ENCODE measurements at places on chromosomes 4 and X.

DNA sequence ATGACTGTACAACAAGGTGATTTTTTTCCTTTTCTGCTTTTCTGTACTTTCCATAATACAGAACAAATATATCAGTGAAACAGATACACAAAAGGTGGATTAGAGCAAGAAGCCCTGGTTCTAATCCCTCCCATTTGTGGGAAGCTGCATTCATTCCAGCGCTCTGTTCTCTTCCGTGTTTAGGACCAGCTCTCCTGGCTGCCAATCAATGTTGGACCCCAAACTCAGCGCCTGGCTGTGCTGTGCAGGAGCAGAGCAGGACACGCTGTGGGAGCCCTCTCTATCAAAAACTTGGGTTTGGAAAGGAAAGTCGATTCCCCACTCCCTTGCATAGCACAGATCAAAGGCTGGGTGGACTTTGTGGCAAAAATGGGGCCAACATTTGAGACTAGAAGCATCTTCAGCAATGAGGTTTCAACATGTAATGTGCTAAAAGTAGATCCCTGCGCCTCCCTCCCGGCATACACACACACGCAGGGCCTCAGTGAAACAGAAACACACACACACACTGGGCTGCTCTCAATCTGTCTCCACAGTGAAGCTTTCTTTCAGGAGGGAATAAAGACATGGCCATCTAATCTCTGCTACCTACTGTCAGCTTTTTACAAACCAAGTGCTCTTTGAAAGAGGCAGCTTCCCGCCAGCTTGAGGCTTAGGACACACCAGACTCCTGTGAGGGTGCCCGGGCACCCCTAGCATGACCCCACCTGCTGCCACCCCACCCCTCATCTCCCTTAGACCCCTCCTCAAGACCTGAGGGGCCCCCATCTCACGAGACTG is 12.2 kb downstream of the WDR1 start:
- DNase-seq: no peak

- no peak for DNase-seq
Measured at GRCh38 chr4:158817562-158818296, 48.9 kb downstream of the FNIP2 start.

DNA sequence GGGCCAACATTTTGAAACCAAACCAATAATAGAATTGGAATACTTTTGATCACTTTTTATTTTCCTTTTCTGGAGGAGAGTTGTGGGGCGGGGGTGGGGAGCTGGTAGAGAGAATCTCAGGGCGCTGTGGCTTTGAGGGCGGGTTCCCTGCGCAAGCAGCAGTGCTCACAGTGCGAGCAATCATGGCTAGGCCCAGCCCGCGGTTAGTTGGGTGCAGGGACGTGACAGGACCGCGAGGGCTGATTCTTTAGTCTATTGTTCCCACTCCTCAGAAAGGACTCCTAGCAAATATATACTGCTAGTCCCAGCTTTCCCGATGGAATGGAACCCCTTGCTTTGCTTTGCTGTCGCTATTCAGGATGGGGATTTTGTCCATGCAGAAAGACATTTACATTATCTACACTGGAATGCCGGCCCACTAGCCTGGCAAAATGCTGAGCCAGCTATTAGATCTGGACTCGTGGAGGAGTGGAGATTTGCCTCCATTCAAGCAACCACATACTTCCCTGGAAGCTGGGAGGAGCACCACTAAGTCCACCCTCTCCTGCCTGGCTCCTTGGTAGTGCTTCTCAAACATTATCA is 23.9 kb upstream of the APLN start:
- peak; percentile 13 for DNase-seq

GRCh38 chr4:8439914-8440491 is 520 bp downstream of the ACOX3 start:
- no peak for DNase-seq

DNA sequence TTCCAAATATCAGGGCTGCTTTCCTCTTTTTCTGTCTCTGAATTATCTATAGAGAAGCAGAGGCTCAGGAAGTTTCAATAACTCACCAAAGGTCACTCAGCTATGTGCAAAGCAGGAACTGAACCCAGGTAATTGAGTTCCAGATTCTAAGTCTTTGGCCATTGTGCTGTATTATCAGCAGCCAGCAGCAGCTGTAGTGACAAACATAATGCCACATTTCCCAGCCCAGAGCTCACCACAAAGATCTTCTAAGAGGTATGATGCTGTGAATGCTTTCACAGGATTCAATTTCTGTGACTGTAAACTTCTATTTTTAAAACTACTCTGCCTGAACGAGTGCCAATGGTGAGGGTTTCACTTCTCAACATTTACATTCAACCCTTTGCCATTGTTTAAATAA is 56.4 kb downstream of the SPOCK3 start:
- DNase-seq: no peak

- peak; percentile 0 for DNase-seq
Measured at GRCh38 chrX:14173873-14174272, 144.2 kb upstream of the GEMIN8 start.

GRCh38 chr4:76293772-76294171 is 12.8 kb upstream of the STBD1 start:
- no peak for DNase-seq

DNA sequence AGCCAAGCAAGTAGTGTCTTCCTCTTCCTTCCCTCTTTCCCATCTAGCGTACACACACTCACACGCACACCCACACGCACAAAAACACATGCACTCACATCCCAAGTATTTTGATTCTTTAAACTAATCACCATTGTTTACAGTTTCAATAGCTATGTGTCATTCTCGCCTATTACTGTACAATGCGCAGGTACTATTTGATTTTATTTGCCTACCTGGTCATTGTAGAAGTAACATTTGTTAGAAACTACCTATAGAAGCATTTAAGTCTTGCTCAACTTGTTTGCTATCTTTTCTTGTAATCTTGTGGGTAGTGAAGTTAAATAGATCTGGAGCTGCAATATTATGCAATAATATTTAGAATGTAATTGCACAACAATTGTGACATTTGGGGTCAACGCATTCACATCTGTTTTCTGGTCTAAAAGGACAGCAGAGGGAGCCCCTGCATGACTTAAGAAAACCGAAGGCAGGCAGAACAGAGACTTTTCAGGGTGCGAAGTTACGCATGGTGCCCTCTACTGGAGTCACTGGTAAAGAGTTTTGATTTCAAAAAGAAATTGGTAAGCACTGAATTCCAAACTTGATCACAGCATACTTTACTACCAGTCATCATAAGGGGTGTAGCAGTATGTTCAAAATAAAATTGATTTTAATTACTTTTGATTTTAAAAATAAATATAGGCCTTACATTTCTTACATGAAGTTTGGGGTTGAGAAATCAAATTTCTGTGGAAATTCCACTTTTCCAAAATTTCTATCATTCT is 503.3 kb upstream of the FAM241A start:
- DNase-seq: peak; percentile 83

DNA sequence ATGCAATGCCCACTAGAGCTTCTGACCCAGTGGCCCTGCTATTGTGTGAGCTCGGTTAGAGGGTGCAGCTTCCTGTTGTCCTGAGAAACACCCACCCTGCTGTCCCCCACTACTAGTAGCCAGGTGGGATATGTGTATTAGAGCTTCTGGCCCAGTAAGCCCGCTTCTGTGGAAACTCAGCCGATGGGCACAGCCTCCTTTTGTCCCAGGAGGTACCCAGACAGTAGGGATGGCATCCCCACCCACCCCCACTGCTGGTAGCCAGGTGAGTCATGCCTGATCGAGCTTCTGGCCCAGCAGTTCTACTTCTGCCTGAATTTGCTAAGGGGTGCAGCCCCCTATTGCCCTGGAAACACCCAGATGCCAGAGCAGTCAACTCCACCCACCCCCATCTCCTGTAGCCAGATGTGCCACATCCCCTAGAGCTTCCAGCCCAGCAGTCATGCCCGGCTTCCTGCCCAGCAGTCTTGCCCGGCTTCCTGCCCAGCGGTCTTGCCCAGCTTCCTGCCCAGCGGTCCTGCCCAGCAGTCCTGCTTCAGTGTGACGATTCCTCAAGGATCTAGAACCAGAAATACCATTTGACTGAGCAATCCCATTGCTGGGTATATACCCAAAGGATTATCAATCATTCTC is 162.7 kb upstream of the KLF8 start:
- no peak for DNase-seq

DNA sequence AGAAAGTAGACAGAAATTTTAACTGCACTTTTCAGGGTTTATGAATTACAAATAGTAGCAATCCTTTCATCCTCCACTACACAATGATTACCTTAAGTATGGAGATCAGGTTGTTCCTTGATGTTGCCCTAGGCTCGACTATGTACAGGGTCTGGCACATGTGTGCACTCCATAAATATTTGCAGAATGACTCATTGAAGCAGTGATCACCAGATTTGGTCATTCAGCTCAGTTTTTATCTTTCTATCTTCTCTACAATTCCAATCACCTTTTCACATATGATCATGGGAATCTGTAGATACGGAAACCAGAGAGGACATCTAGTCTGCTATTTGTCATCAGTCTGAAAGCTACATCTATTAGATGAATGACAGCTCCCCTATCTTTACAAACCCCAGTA is 171.7 kb upstream of the HCCS start:
- DNase-seq: peak; percentile 51

DNA sequence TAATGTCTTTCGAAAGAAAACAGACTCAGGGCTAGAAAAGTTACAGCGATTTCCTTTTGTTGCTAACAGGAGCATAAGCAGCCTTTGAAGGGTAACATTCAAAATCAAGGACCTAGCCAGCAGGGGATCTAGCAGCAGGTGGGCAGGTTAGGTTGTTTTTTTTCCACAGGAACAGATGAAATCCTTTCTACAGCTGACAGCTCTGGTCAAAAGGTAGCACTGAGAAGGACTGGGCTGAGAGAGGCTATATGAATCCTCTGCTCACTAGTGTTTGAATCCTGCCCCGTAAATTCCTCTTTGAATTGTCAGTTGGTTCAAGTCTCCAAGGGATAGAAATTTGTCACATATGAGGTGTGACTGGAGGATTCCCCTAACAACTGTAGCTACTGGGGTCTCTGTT is 188.2 kb downstream of the SH2D1A start:
- DNase-seq: no peak

DNA sequence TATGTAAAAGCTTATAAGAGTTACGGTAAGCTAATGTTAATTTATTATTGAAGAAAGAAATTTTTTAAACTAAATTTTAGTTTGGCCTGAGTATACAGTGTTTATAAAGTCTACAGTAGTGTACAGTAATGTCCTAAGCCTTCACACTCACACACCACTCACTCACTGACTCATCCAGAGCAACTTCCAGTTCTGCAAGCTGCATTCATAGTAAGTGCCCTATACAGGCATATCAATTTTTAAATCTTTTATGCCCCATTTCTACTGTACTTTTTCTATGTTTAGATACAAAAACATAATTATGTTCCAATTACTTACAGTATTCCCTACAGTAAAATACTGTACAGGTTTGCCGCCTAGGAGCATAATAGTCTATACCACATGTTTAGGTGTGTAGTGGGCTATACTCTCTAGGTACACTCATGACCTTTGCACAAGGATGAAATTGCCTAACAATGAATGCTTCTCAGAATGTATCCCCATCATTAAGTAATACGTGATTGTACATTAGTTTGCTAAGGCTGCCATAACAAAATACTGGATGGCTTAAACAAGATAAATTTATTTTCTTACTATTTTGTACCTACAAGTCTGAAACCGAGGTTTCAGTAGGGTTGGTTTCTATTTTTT is 333.8 kb upstream of the PCDH7 start:
- DNase-seq: peak; percentile 50

- DNase-seq: no peak
Measured at GRCh38 chr4:120053911-120054310, 12.7 kb downstream of the MAD2L1 start.

GRCh38 chr4:79883290-79883689 is 189.7 kb downstream of the ANTXR2 start:
- no peak for DNase-seq

GRCh38 chr4:157897855-157898370 is 274.9 kb downstream of the GASK1B start:
- no peak for DNase-seq

DNA sequence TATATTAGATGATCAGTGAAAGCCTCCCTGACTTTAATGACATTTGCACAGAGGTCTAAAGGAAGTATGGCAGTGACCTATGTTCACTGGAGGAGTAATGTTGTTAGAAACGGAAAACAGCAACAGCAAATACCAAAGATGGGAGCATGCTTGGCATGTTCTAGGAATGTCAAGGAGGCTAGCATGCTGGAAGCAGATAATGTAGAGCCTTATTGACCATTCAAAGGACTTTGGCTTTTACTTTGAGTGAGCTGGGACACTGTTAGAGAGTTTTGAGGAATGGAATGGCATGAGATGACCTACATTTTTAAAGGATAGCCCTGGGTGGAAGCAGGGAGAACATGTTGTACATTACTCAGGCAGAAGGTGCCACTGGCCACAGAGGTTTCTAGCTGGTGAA is 6.0 kb downstream of the RPA4 start:
- DNase-seq: no peak

DNA sequence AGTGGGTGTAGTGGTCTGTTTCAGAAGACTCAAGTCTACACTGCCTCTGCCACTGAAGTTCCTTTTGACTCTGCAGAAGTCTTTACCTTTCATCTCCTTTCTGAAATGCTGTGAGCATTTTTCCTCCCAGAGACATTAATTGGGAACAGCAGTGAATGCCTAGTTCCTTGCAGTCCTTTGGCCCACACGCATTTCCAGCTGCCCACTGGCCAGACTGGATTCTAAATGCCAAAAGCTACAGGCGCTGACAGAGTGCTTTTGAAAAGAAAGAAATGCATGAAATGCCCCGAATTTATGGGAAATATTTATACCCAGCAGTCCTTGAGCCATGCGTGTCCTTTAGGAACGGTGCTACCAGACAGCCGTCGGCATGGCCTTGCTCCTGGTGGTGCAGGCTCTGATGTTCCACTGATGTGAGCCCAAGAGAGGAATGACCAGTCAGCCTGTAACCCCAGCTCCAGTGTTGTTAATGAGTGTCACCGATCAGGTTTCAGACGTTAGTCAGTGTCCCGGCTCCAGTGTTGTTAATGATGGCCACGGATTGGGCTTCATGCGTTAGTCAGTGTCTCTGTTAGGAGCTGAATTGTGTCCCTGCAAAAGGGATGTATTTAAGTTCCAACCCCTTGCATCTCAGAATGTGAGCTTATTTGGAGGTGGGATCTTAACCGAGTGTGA is 132.6 kb downstream of the TBL1X start:
- no peak for DNase-seq

DNA sequence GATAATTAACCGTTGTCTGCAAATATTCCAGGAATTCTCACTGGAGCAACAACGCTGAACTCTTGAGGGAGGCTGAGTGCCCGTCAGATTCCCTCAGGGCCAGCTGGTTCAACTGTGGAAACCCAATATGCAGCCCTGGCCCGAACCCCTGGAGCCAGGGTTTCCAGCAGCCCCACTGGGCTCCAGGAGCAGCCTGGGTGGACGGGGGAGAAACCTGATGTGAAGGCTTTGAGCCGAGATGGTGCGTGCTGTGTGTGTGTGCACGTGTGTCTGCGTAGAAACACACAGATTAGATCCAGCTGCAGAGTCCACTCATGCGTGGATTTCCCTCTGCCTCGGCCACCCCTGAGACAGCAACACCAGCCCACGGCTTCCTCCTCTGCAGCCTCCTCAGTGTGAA is 19.4 kb upstream of the SLC25A6 start:
- DNase-seq: no peak

GRCh38 chr4:18242919-18243693 is 221.6 kb upstream of the LCORL start:
- no peak for DNase-seq

- DNase-seq: no peak
Measured at GRCh38 chr4:70624226-70624793, 4.2 kb upstream of the ENAM start.

- DNase-seq: peak; percentile 27
Measured at GRCh38 chr4:113919611-113920010, 59.8 kb downstream of the ARSJ start.

GRCh38 chr4:150261571-150261970 is 183.3 kb downstream of the DCLK2 start:
- DNase-seq: no peak

Measured in EL (cell line).